ENCODE measurements at places on chromosomes 2 and 18.

DNA sequence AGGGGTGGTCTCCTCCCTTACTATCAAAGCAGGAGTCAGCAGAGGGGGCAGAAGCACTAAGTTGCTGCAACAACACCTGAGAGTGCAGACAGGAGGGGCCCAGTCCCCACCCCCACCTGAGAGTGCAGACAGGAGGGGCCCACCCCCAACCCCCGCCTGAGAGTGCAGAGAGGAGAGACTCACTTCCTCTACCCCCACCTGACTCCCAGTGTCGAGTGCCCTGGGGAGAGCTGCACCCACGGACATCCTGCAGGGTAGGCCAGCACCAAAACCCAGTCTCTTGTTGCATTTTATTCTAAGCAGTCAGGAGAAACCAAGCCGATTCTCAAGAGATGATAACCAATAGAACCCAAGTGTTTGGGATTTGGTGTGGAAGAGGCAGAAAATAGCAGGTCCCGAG, 78.4 kb downstream of the NAPG start:
- DNase-seq = no peak

DNA sequence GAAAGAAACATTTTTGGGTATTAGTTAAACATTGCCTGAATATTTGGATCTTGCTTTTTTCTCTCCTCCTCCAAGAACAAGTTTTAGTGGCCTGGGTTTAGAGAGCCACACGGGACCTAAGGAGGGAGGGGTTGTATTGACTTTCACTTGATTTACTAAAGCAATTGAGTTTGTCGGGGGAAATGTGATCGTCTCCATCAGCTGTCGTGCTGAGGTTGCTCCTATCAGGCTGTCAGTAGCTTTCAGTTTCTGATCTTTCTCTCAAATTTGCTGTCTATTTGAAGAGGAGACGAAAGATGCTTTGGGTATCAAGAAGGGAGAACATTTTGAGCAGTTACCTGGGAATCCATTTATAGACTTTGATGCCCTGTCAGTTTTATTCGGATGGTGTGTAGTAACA, 106.0 kb downstream of the SETBP1 start:
- DNase-seq = no peak

GRCh38 chr2:86232910-86233309, 33.7 kb downstream of the MRPL35 start:
- no peak for DNase-seq

DNA sequence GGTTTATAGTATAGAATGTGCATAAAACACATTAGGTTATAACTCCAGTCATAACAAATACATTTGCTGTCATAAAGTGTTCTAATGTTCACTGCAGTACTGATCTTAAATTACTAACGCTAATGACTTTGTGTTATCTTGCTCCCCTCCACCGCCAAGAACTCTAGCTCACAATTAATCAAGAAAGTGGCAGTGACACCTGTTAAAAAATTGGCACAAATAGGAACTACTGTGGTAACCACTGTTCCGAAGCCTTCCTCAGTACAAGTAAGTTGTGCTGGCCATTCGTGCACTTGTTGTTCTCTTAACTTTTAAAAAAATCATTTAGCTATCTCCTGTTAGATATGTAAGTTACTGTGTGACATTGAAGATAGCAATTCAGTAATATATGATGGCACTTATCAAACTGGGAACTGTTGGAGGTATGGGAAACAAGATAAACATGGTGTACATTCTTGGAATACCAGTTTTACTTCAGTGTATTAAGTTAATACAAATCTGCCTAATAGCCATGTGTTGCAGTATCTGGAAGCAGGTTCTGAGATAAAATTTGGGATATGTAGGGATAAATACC, 41.2 kb downstream of the TAF4B start:
- DNase-seq = no peak

DNA sequence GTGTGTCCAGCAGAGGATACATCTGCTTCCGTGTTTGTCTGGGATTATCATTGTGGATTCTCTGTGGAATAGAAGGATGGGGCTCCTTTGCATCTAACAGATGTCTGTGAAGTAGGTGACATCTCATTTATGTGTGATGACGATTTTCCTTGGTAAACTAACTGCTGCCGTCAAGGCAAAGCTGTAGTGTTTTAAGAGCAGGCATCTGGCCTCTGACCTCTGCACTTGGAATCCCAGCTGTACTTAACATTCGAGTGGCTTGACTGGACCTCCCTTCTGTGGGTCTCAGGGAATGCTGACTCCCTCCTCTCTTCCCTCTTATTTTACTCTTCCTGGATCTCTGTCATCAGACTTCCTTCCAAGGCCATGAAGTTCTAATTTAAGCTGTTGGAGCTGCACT, 56.4 kb downstream of the DCDC2C start:
- no peak for DNase-seq

- DNase-seq = no peak
Measured at GRCh38 chr2:64063924-64064331, 44.7 kb upstream of the VPS54 start.

- no peak for DNase-seq
Measured at GRCh38 chr2:222174450-222174849, 124.3 kb downstream of the PAX3 start.

- no peak for DNase-seq
Measured at GRCh38 chr2:80141007-80141726, 163.4 kb downstream of the LRRTM1 start.
